ENCODE measurements at places on chromosomes 11 and 22.

DNA sequence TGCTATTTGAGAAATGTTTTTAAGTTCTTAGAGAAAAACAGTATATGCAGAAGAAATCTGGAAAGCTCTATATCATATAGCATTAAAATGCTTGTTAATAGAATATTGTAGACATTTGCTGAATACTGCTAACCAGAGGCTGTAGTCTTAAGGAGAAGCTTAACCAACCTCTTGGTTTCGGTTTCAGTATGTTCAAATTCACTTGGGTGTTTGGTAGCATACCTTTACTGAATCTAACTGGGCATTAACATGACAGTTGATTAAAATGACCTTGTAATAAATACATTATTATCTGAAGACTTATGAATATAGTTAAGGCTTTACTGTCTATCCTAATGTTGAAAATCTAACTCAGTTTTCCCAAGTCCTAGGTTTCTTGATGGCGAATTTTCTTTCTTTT, 5.4 kb downstream of the PCF11 start:
- DNase-seq: no peak

DNA sequence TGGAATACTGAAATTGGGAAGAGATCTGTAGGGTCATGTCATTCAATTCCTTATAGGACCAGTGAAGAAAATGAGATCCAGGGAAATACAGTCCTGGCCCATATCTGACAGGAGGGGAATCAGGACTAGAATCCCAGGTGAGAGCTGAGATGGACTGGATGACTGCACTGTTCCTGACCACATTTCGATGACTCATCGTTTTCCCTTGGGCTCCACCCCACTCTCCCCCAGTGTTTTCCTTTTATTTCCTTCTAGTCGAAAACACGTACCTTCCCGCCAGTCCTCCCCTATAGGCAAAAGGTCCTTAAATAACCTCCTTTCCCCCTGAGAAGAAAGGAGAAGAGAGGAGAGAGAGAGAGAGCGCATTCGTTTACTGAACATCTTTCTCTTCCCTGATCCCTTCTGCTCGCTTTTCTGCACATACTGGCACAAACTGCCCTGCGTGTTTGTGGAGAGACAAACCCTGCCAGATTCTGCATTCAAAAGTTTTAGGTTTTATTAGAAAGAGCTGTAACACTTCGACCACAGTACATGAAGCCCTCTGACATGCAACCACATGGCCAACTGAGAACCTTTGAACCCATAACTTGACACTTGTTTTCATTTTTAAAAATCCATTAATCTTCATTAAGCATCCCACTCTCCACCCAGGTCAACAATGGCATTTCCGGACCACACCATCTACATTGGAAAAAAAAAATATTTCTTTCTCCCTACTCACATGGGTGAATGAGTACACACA, 565.7 kb downstream of the METTL15 start:
- no peak for DNase-seq

GRCh38 chr11:93143186-93143585, 54.6 kb downstream of the SLC36A4 start:
- DNase-seq: no peak

- no peak for DNase-seq
Observed at GRCh38 chr11:119222891-119223290, 16.8 kb downstream of the CBL start.

DNA sequence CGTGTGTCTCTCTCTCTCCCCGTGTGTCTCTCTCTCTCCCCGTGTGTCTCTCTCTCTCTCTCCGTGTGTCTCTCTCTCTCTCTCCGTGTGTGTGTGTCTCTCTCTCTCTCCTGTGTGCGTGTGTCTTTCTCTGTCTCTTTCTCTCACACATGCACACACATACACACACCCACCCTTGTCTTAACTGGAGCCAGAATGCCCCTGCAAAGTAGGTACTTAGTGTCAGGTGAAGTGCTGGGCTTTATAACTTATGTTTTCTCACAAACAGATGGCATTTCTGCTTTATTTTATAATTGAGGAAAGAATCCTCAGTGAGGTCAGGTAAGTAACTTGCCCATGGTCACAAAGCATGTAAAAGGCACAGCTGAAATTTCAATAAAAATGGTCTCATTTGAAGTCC, 106.0 kb downstream of the CSNK2A3 start:
- no peak for DNase-seq

GRCh38 chr11:830295-831117, 2.2 kb upstream of the CD151 start:
- DNase-seq: peak; percentile 84

DNA sequence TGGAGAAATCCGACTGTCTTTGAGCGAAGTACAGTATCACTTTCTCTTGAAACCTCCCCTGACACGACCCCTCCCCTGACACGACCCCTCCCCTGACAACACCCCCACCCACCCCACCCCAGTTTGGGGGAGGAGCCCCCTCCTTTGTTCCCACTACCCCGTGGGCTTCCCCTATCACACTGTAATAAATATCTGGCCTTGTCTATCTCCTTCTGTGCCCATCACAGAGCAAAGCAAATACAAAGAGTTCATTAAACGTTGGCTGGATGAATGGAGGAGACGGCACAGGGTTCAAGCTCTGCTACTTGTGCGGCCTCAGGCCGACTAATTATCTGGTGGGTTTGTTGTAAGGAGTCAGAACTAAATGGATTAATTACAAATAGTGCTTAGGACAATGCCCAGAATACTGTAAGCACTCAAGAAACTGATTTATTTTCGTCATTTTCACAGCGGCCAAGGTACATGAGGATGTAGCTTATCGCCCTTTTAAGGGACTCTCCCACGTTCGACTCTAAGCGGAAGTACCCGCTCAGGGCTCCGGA, 628 bp upstream of the GGA1 start:
- DNase-seq: no peak
